ENCODE measurements at places on chromosomes 4 and X. TPM values are rescaled to one million over a fixed set of nuclear protein-coding genes. Genes with fewer than 3 reads are reported as not detected.

The IL3RA gene
- 4.5 TPM for polyA plus RNA-seq

DNA sequence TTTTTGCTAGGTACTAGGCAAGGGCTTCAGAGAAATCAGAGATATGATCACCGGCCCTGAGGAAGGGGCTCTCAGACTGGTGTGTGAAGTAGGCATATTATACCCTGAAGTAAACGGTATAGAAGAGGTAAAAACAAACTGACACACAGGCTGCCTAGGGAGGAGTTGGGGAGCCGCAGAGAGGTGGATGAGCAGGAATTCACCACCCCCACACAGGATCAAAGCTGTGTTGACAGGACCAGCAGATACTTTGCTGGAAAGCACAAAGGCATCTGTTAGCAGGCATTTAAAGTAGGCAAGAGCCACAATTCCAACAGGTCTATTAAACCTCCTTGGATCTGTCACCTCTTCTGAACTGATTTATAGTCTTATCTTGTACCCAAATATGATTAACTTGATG lies 71.8 kb upstream of the GPR34 start:
- no peaks in the 10 kb centered on the region for H3K4me1 ChIP-seq
- no peaks in the 10 kb centered on the region for H3K27me3 ChIP-seq
- DNase-seq = no peak
- no peaks in the 10 kb centered on the region for H3K36me3 ChIP-seq

The SYNPO2 gene
- 24.8 TPM for polyA plus RNA-seq

- H3K4me3 ChIP-seq = no peak overlapping the region
- no peaks in the 10 kb centered on the region for H3K4me1 ChIP-seq
- no peaks in the 10 kb centered on the region for H3K36me3 ChIP-seq
- peak; percentile 13 for DNase-seq
- no peaks in the 10 kb centered on the region for H3K27me3 ChIP-seq
Measured at GRCh38 chrX:6149060-6149872, 79.4 kb downstream of the NLGN4X start.

- no peak for DNase-seq
- H3K36me3 ChIP-seq = no peaks in the 10 kb centered on the region
- H3K4me3 ChIP-seq = no peak overlapping the region
- no peaks in the 10 kb centered on the region for H3K4me1 ChIP-seq
- no peak overlapping the region for H3K27ac ChIP-seq
Measured at GRCh38 chr4:95651891-95652290, 103.1 kb upstream of the UNC5C start.

GRCh38 chr4:6622744-6623143 lies 17.7 kb upstream of the MRFAP1 start:
- no peaks in the 10 kb centered on the region for H3K27me3 ChIP-seq
- no peak for DNase-seq
- H3K27ac ChIP-seq = no peak overlapping the region
- no peak overlapping the region for H3K4me3 ChIP-seq
- H3K4me1 ChIP-seq = no peaks in the 10 kb centered on the region
- peaks cover 41% of the 10 kb centered on the region for H3K36me3 ChIP-seq

DNA sequence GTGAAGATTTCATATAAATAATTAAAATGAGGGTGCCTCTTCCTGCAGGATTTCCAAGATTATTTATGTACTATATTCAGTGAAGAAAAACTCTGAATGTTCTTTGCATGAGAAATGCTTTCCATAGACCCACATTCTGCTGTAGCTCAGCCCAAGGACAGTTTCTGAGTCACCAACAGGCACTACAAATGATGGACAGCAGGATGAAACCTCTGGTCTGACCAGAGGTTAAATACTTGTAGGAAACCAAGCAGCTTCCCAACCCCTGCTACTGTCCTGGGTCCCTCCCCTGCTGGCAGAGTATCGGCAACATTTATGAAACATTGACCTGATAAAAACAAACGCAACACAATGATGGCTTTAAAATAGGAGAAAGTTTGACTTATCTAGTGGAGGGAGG lies 73.1 kb downstream of the CXXC4 start:
- no peak for DNase-seq
- H3K4me3 ChIP-seq = no peak overlapping the region
- H3K27me3 ChIP-seq = no peaks in the 10 kb centered on the region
- H3K27ac ChIP-seq = no peak overlapping the region

DNA sequence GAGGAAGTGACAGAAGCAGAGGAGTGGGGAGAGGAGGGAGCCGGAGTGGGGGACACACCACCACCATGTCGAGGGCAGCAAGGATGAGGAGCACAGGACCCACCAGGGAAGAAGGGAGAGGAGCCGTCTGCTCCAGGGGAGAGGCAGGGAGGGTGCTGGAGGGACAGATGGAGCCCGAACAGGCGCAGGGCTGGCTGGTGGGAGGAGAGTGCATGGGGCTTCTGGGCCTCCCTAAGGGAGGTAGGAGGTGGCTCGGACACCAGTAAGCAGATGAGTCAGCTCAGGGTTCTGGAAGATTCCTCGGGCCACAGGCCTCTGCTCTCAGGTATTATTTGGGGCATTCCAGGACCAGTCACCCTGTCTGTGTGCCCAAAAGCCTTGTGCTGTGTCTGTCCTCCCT lies 29.8 kb downstream of the ATP2B3 start:
- no peaks in the 10 kb centered on the region for H3K4me1 ChIP-seq
- DNase-seq = no peak
- no peak overlapping the region for H3K4me3 ChIP-seq
- no peak overlapping the region for H3K27ac ChIP-seq
- H3K27me3 ChIP-seq = no peaks in the 10 kb centered on the region
- H3K36me3 ChIP-seq = no peaks in the 10 kb centered on the region

The ASB12 gene
- polyA plus RNA-seq = not detected

The ZMAT1 gene
- 0.81 TPM for polyA plus RNA-seq

DNA sequence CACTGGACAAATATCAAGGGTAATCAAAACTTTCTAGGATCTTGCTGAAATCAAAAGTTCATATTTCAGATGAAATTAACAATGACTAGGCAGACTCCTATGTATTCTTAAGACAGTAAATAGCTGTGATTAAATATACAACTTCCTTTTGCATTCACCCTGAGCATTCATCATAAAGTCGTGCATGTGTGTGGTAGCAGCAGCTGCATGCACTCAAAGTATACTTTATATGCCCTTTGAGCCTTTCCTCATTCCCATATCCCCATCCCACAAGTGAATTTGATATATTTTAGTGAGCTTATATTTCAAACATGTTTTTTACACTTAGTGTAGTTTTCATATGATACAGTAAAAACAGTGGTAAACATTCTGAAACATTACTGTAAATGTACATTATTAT lies 959.0 kb downstream of the C4orf33 start:
- H3K4me1 ChIP-seq = no peaks in the 10 kb centered on the region
- H3K36me3 ChIP-seq = no peaks in the 10 kb centered on the region
- H3K27ac ChIP-seq = no peak overlapping the region
- DNase-seq = no peak
- H3K27me3 ChIP-seq = no peaks in the 10 kb centered on the region

The HSD17B13 gene
- polyA plus RNA-seq = 0.05 TPM

The TCEAL7 gene
- 12.3 TPM for polyA plus RNA-seq

The PTTG2 gene
- polyA plus RNA-seq = not detected

- H3K27ac ChIP-seq = peak overlapping the region; percentile 95
- peak overlapping the region; percentile 71 for H3K4me3 ChIP-seq
- no peaks in the 10 kb centered on the region for H3K36me3 ChIP-seq
Measured at GRCh38 chrX:24023972-24024669, 2.9 kb downstream of the KLHL15 start.

GRCh38 chr4:147453561-147454141 lies 27.2 kb upstream of the EDNRA start:
- H3K27me3 ChIP-seq = no peaks in the 10 kb centered on the region
- H3K36me3 ChIP-seq = no peaks in the 10 kb centered on the region
- no peaks in the 10 kb centered on the region for H3K4me1 ChIP-seq
- H3K27ac ChIP-seq = no peak overlapping the region

- no peak for DNase-seq
- H3K36me3 ChIP-seq = peaks cover 4% of the 10 kb centered on the region
- H3K27me3 ChIP-seq = no peaks in the 10 kb centered on the region
- H3K4me3 ChIP-seq = no peak overlapping the region
Measured at GRCh38 chr4:8205241-8205707, 6.2 kb downstream of the SH3TC1 start.

The SCRG1 gene
- polyA plus RNA-seq = 2.2 TPM

DNA sequence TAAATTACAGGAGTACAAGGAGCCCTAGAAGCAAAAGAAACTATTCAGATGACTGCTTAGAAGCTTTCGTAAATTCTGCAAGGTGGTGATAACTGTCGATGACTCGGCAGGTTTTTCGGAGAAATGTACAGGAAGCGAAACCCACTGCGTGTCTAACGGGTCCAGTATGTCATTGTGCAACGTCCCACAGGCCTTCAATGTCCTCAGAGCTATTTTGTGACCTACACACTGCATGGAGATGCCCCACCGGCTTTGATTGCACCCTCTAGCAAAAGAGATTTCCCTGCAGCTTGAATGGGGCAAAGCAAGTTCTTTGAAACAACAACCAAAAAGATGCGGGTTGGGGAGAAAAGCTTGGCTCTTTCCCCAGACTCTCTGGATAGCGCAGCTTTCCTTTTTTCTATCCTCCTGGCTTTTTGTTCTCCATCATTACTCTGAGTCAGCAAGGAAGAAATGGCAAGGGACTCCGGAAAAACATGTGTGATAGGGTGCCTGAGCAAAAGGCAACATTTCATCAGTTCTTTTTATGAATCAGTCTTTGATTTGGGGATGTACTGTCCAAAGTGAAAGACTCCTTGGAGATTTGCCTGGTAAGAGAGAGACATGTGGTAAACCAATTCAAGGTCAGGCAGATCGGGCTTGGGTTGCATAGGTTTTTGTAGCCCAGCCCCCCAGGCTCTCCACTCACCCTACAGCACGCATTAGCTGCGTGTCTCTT lies 112.0 kb upstream of the TBL1X start:
- DNase-seq = peak; percentile 49
- H3K4me3 ChIP-seq = no peak overlapping the region
- H3K27ac ChIP-seq = peak overlapping the region; percentile 69
- H3K4me1 ChIP-seq = peaks cover 6% of the 10 kb centered on the region

DNA sequence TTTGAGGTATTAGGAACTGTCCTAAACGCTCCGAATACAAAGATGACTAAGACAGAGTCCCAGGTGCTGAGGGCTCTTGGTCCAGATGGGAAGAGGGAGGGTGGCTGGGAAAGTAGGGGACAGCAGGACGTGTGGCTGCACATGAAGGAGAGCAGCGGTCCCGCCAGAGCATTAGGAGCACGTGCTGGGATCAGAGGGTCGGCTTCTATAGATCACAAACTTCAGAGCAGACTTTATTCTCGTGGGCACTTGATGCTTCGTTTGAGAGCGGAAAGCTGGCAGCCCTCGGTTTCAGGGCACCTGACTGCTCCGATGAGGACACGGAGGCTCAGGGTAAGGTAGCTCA lies 26.1 kb downstream of the ZBTB49 start:
- no peaks in the 10 kb centered on the region for H3K4me1 ChIP-seq
- no peak overlapping the region for H3K27ac ChIP-seq
- H3K36me3 ChIP-seq = peaks cover 90% of the 10 kb centered on the region
- DNase-seq = no peak

- no peaks in the 10 kb centered on the region for H3K36me3 ChIP-seq
- no peaks in the 10 kb centered on the region for H3K4me1 ChIP-seq
- no peak overlapping the region for H3K4me3 ChIP-seq
- H3K27ac ChIP-seq = no peak overlapping the region
Measured at GRCh38 chr4:173214231-173214630, 45.6 kb downstream of the GALNT7 start.

GRCh38 chrX:21863241-21863640 lies 7.5 kb downstream of the YY2 start:
- no peak overlapping the region for H3K27ac ChIP-seq
- no peak overlapping the region for H3K4me3 ChIP-seq
- no peaks in the 10 kb centered on the region for H3K36me3 ChIP-seq
- DNase-seq = no peak

- H3K4me1 ChIP-seq = peaks cover 19% of the 10 kb centered on the region
- peak overlapping the region; percentile 60 for H3K27ac ChIP-seq
- no peaks in the 10 kb centered on the region for H3K36me3 ChIP-seq
- H3K27me3 ChIP-seq = no peaks in the 10 kb centered on the region
- peak; percentile 91 for DNase-seq
Measured at GRCh38 chr4:25552580-25553271, 102.9 kb upstream of the SLC34A2 start.

The MSN gene
- polyA plus RNA-seq = 86.9 TPM

DNA sequence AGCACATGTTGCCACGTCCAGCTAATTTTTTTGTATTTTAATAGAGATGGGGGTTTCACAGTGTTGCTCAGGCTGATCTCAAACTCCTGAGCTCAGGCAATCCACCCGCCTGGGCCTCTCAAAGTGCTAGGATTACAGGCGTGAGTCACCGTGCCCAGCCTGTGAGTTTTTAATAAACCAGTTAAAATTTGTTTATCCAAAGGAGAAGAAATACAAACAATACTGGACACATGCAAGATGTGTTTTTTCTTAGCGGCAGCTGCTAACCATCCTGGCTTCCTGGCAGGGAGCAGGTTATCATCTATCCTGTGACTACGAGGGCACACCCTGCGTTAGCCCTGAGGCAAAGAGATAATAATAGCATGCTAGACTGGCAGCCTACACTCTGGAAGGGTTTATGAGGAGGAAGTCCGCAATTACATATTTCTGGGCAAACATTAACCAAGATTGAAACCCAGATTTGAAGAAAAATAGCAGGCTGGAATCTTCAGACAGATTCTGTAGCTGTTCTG lies 191.4 kb downstream of the SPRY1 start:
- H3K4me3 ChIP-seq = no peak overlapping the region
- peaks cover 18% of the 10 kb centered on the region for H3K4me1 ChIP-seq
- H3K36me3 ChIP-seq = no peaks in the 10 kb centered on the region
- peak; percentile 43 for DNase-seq
- H3K27ac ChIP-seq = peak overlapping the region; percentile 87

DNA sequence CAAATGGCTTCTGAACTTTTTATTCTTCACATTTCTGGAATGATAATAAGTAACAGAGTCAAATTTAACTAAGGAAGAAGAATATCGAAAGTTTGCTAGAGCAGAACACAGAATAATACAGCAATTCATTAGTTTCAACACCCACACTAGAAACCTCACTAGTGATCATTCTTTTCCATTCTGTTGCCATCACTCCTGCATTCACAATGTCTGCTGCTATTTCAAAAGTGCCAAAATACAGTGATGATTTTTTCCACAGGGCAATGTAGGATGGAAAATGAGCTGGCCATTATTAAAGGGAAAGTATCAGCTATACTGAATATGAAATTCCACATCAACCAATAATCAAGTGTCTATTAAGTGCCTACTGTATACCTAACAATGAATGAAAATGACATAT lies 186.7 kb downstream of the USP46 start:
- no peak overlapping the region for H3K27ac ChIP-seq
- no peaks in the 10 kb centered on the region for H3K36me3 ChIP-seq
- no peaks in the 10 kb centered on the region for H3K27me3 ChIP-seq
- DNase-seq = no peak

Data from stomach (tissue), 19 donors.